ENCODE measurements at places on chromosomes 4 and X.

GRCh38 chr4:108210989-108211835, 42.5 kb upstream of the LEF1 start:
- no peak for DNase-seq

GRCh38 chr4:36737691-36738090, 456.3 kb downstream of the DTHD1 start:
- DNase-seq, result no peak

- no peak for DNase-seq
These were observed 76.9 kb upstream of the EXOC1L start for GRCh38 chr4:55742655-55743202.

GRCh38 chr4:21882051-21882839, 66.3 kb downstream of the KCNIP4 start:
- DNase-seq, result no peak

GRCh38 chr4:1247864-1248244, 1.1 kb downstream of the CTBP1 start:
- no peak for DNase-seq

GRCh38 chr4:41426539-41426938, 111.4 kb upstream of the LIMCH1 start:
- DNase-seq, result no peak

GRCh38 chr4:89598602-89599001, 238.4 kb downstream of the SNCA start:
- no peak for DNase-seq

Data from GM04503 (cell line).